Right lobe of liver (tissue), 6 donors: ENCODE measurements at places on chromosomes 7 and 10. TPM values are rescaled to one million over a fixed set of nuclear protein-coding genes. Genes with fewer than 3 reads are reported as not detected.
A peak's percentile ranks its signal among the peaks of the same experiment; 100 is the strongest.

DNA sequence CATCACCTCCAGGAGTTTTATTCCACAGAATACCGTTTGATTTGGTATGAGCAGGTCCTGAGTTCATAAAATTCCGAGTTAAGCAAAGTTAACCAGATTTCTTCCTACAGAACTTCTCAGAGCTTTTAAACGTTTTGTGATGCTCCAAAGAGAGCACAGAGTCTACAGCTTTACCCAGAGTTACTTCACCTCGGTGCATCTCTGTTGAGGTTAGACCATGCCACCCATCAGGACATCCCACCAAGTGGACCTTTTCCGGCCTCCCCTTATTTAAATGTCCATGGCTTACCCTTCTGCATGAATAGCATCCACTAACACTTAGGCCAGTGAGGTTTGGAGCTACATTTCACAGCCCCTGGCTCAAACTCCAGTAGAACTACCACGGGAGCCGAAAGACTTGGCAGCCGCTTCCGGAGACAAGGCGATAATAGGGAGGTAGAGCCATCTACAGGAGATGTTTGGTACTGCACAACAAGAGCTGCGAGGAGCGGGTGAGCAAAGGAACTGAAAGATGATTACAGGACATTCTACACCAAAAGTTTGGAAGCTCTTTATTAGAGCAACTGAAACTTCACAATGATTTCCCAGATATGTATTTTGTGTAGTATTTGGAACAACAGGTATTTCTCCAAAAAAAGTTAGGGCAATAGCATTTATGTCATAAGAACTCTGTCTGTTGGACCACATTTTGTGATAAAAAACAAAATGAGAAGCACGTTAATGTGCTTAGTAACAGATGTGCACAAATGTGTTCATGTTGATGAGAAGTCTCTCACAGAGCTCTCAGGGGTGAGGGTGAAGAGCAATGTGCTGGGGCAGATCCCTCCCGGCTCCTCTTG, 174.7 kb downstream of the HERPUD2 start:
- no peak overlapping the region for H3K4me3 ChIP-seq
- no peaks in the 10 kb centered on the region for H3K4me1 ChIP-seq
- no peak overlapping the region for H3K27ac ChIP-seq
- no peaks in the 10 kb centered on the region for H3K36me3 ChIP-seq
- peak; percentile 65 for DNase-seq
- no peaks in the 10 kb centered on the region for H3K27me3 ChIP-seq

DNA sequence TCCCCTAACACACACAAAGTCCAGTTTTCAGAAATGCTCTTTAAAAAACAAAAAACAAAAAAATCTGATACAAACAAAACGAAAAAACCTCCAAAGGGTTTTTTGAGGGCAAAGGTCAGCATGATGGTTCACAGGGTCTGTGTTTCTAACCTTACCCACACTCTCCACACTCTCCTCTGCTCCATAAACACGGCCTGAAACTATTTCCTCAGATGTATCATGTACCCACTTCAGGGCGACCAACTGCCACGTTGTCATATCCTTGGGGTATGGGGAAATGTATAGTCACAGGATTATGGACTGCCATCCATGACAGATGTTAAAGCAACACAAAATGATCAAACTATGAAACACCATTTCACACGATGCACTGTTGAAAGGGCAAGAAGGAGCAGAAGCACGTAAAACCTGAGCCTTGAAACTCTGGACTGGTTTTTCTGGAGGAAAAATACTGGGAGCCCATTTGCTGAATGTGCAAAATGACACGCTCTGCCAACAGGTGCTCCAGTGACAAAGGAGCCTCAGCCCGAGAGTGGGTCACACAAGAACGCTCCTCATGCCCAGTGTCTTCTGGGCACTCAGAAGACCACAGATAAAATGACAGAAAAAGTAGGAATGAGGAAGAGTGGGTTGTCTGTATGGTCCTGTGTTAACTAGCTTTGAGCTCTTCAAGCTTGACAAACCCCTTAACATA, 15.8 kb downstream of the NAPEPLD start:
- no peak for DNase-seq
- H3K4me1 ChIP-seq: peaks cover 37% of the 10 kb centered on the region
- no peak overlapping the region for H3K4me3 ChIP-seq
- no peaks in the 10 kb centered on the region for H3K27me3 ChIP-seq
- H3K36me3 ChIP-seq: peaks cover 1% of the 10 kb centered on the region
- H3K27ac ChIP-seq: no peak overlapping the region

DPYSL4 gene
- not detected for total RNA-seq

DNA sequence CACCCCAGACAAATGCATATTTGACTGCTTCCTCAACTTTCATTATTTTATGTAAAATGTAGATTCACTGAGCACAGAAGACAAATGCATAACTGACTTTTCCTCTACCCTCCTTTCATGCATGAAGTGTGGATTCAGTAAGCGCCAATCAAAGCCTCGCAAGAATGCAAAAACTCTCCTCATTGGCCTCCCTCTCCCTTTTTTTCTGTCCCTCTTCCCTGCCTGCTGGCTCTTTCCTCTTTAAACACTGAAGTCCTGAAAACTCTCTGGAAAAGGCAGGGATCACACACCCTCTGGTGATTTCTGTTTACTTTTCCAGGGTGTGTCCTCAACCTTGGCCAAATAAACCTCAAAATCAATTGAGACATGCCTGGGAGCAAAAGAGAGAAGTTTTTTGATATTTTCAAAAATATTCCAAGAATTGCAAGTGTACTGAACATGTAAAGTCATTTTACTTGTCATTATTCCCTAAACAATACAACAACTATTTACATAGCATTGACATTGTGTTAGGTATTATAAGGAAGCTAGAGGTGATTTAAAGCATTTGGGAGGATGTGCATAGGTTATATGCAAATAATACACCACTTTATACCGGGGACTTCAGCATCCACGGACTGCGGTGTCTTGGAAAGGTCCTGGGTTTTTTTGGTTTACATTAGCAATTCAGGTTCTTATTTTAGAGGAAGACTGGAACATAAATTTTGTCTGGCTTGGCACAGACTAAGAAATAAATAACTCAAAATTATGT, 71.4 kb downstream of the SEC61G start:
- no peaks in the 10 kb centered on the region for H3K27me3 ChIP-seq
- DNase-seq: no peak
- no peak overlapping the region for H3K4me3 ChIP-seq

- H3K4me1 ChIP-seq: no peaks in the 10 kb centered on the region
- no peaks in the 10 kb centered on the region for H3K27me3 ChIP-seq
- H3K27ac ChIP-seq: no peak overlapping the region
- H3K36me3 ChIP-seq: no peaks in the 10 kb centered on the region
These were observed 4.8 kb upstream of the LSM8 start for GRCh38 chr7:118179191-118179590.

MYPN gene
- 0.07 TPM for total RNA-seq

- H3K4me3 ChIP-seq: no peak overlapping the region
- H3K36me3 ChIP-seq: no peaks in the 10 kb centered on the region
- no peak for DNase-seq
These were observed 785 bp downstream of the DNTT start for GRCh38 chr10:96305019-96305418.
